Stimulated activated CD4-positive, alpha-beta T cell treated with anti-CD3 and anti-CD28 coated beads, Interleukin-12 subunit alpha, Interleukin-12 subunit beta, amount 100 ng/mL, for 48 hours (primary cell): ENCODE measurements at places on chromosomes 12 and 14.
A peak's percentile ranks its signal among the peaks of the same experiment; 100 is the strongest.

- DNase-seq = no peak
These were observed 23.7 kb downstream of the A2M start for GRCh38 chr12:9091891-9092598.

DNA sequence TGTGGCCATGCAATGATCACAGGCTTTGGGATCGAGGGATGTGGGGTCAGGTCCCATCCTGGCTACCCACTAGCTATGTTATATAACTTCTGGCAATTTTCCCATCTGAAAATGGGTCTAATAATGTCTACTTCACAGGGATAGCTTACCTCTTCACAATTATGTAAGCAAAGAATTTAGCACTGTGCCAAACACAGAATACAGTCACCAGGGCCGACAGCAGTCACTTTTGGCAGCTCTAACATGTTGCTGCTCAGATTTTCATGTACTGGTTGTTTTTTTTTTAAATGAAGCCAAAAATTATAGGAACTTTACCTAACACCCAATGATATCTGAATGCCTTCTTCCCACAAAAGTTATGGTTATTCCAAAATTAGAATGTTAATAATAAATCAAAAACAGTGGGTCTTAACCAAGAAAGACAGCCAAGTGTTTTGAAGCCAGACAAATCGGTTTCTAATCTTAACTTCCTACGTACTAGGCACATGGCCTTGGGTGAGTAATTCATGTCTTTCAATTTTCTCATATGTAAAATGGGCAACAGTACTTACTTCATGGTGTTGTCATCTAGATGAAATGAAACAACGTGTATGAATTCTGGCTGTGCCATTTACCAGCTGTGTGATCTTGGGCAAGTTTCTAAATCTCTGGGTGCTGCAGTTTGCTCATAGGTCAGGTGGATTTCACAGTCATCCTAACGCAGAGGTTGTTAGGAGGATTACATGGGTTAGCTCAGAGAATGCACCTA lies 13.0 kb upstream of the PCED1B start:
- no peak for DNase-seq

DNA sequence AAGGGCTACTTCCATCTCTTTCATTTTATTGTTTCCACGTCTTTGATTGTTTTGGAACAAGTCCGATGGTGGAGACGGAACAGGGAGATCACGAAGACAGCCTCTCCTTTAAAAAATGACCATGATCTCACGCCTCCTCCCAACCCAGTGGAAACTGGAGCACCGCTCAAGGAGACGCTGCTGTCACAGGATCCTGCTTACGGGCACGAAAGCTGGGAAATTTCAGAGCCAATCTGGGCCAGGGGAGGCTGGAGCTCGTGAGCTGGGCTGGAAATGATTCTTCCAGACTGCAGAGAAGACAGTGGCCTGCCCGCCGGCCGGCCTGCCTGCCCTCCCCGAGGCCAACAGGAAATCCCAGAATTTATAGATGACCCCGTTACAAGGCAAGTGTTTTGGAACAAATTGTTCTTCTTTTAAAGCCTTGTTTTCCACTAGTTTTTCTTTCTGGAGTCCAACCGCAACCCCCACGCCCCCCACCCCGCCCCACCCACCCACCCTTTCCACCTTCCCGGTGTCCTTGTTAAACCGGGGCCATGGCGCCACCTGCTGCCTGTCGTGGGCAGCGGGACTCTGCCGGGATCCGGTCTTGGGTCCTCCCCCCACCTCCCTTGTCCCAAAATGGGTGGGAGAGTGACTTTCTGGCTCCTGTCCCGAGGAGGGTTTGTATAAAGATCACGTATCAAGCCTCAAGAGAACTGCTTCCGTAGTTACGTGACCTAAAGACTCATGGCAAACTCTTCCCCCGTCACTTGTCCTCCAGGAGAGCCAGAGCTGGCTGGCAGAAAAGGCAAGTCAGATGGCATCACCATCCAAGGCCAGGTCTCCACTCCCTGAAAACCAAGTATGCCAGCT lies 40.3 kb downstream of the MAP1LC3B2 start:
- peak; percentile 37 for DNase-seq

GRCh38 chr14:101206556-101206955 lies 303.0 kb upstream of the RTL1 start:
- DNase-seq = no peak

DNA sequence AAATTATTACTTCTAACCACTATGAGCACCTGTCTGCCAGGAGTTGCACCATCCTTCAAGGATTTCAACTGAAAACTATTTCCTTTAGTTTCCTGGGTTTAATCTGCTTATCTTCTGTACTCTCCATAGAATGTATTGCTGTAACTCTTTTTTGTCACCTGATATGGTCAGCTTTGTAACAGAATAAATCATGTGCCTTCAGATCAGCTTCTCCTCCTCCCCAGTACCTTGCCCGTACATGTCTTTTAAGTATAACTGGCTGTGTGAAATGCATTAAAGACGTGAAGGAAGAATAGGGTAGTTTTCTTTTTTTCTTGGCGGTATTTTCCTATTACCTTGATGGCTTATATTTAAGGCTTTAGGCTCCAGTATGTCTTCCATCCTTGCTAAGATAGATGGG lies 200.3 kb upstream of the NAV3 start:
- no peak for DNase-seq

GRCh38 chr14:89855961-89856656 lies 98.4 kb downstream of the EFCAB11 start:
- DNase-seq = no peak

DNA sequence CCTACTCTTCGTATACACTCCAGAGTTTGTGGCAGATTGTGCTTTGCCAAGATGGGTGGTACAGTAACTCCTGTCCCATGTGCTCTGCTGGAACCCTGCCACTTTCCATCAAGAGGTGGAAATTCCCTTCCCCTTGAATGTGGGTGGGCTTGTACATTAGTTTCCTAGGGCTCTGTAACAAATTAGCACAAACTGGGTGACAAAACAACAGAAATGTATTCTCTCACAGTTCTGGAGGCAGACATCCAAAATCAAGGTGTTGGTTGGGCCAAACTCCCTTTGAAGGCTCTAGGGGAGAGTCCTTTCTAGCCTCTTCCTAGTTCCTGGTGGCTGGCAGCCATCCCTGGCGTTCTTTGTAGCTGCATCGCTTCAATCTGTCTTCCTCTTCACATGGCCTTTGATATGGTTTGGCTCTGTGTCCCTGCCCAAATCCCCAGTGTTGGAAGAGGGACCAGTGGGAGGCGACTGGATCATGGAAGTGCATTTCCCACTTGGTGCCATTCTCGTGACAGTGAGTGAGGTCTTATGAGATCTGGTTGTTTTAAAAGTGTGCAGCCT lies 117.5 kb downstream of the VRK1 start:
- no peak for DNase-seq

GRCh38 chr12:100197486-100197885 lies 3.1 kb upstream of the ACTR6 start:
- no peak for DNase-seq

DNA sequence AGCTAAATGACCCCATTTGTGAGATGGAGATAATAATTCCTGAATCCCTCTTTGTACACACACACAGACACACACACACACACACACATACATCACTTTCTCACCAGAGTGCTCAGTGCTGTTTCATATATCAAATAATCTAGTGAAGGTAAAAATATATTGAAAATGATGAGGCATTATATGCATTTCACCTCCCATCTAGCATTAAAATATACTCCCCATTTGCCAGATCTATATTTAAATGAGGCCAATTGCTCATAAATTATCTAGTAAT lies 490.7 kb upstream of the FLRT2 start:
- no peak for DNase-seq

- DNase-seq = no peak
These were observed 14.6 kb downstream of the HEATR5A start for GRCh38 chr14:31405599-31406232.

- DNase-seq = no peak
These were observed 25.1 kb downstream of the CDKL1 start for GRCh38 chr14:50371546-50371945.

DNA sequence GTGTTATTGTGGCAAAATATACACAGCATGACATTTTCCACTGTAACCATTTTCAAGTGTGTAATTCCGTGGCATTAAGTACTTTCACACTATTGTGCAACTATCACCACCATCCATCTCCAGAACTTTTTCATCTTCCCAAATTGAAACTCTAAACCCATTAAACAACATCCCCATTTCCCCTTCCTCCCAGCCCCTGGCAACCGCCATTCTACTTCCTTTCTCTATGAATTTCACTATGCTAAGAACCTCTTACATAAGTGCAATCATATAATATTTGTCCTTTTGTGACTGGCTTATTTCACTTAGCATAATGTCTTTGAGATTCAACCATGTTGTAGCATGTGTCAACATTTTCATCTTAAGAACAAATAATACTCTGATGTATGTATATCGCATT lies 67.8 kb upstream of the PYGL start:
- DNase-seq = no peak

DNA sequence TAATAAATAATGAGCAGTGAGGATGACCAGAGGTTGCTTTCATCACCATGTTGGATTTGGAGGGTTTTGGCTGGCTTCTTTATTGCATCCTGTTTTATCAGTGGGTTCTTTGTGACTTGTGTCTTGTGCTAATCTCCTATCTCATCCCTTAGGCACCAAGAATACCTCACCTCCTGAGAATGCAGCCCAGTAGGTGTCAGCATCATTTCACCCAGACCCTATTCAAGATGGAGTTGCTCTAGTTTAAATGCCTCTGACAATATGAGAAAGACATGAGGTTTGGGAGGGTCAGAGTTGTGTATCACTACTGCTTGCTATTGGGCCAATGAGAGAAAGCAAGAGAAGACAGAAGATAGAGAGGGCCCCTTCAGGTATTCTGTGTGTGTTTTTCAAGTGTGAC lies 592.2 kb downstream of the ETNK1 start:
- no peak for DNase-seq

DNA sequence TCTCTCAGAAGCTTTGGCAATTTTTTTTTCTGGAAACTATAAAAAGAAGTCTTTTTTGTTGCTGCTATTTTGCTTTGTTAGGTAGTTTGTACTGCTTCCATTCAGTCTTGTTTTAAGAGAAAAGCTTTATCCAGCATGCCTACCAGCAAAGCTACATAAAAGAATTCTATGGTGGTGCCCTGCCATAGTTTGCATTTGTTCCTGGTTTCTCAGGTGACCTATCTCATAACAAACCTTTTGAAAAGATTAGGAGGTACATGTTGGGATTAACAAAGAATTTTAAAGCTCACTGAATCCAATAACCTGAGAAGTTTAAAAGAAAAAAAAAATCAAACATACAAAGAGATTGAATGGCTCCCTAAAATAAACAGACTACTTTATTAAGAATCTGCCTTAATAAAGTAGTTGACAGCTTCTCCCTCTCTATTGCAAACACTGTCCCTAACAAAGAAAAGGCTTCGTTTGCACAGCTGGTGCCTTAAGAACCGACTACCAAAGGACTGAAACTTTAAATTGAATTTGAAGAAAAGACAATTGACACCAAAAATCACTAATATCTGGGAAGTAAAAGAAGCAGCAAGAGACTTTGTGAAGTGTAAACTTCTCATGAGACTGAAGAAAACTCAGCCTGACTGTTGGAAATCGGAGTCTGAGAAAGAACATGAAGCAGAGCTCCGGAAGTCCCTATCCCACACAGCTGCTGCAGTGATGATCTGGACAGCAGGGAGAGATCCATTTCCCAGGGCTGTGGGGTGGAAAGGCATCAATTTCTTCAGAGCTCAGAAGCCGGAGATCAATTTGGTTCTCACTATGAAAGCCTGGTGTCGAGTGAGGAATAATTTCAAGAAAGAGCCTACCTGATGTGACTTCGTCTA lies 102.7 kb upstream of the PLEKHA5 start:
- DNase-seq = no peak

DNA sequence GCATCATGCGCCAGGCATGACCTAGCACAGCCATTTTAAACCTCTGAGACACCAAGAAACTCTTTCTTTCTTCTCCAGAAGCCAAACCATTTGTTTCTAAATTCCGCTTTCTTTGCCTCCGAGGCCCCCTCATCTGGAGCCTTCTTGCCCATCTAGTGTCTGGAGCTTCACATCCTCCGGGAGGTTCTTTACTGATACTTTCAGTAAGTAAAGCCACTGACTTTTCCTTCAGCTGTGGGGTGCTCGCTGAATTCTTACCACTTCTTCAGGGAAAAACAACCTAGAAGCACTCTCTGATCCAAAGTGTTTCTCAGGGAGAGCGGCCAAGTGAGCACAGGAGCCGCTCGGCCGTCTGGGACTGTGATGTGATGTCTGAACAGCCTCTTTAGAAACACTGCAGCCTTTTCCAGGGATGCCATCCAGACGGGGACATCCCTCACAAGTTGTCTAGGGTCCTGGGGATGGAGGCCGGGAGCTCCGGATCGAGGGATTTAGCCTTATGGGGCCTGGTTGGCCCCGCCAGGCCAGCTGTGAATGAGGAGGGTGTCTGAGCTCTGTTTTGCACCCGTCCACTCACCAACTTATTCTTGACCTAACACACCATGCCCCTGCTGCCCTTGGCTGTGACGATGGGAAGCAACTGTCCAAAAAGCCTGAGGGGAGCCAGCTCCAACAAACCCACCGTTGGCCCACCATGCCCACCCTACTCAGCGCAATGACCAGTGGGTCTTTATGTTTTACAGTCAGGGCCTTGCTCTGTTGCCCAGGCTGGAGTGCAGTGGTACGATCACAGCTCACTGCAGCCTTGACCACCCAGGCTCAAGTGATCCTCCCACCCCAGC lies 160.6 kb downstream of the ZFP36L1 start:
- DNase-seq = no peak

DNA sequence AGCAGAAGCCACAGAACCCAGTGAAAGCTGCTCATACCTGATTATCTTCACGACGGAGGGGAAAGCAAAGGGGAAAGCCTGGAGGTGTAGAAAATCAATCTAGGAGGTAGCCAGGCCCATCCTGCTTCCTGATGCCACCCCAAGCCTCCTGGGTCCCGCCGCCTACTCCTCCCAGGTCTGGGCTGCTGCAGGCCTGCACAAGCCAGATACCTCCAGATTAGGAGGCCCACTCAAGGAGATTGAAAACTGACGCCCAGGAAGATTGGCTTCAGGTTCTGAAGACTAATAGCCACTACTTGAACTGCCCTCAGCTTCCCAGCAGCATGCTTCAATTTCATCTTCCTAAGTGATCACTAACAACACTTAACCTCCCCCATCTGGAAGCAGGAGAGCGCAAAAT lies 87.1 kb downstream of the GCH1 start:
- no peak for DNase-seq

DNA sequence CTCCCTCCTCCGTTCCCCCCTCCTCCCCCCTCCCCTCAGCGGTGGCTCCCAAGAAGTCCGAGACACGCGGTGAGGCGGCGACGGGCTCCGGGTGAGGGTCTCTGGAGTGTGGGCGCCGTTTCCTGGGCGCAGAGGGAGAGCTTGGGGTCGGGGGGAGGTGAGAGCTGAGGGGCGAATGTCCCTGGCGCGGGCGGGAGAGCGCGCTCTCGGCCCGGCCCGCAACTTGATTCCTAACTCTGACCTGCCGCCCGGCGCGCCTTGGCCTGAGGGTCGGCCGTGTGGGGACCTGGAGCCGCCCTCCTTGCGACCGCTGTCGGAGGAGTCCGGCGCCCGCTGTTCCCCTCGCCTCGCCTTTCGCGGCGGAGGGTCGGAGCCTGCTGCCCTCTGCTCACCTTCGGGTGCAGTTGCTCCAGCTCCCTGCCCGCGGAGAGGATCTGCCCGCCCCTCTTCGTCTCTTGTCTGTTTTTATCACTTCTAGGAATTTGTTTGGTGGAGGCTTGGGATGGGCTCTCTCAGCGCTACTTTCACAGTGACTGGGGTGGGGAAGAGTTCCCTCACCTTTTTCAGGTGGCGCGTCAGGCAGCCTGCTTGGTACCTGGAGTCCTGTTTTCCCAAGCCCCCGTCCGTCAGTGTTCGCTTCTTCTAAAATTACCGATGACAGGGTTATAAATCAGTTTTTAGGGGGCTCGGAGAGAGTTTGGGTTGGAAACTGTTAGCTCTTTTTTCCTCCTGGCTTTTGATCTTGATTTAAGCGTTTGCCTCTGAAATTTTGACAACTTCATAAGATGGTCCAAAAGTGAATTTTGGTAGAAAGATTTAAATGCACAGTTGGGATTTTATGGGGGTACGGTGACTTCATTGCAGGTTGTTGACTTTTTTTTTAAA lies 495 bp downstream of the ADIPOR2 start:
- DNase-seq = no peak
